ENCODE measurements at places on chromosomes 5 and 9.
A peak's percentile ranks its signal among the peaks of the same experiment; 100 is the strongest.

- DNase-seq: no peak
Measured at GRCh38 chr5:67350618-67351201, 154.1 kb upstream of the CD180 start.

- peak; percentile 57 for DNase-seq
Measured at GRCh38 chr5:16812911-16813310, 123.2 kb downstream of the MYO10 start.

- peak; percentile 7 for DNase-seq
Measured at GRCh38 chr9:3525096-3525835, 535 bp downstream of the RFX3 start.

DNA sequence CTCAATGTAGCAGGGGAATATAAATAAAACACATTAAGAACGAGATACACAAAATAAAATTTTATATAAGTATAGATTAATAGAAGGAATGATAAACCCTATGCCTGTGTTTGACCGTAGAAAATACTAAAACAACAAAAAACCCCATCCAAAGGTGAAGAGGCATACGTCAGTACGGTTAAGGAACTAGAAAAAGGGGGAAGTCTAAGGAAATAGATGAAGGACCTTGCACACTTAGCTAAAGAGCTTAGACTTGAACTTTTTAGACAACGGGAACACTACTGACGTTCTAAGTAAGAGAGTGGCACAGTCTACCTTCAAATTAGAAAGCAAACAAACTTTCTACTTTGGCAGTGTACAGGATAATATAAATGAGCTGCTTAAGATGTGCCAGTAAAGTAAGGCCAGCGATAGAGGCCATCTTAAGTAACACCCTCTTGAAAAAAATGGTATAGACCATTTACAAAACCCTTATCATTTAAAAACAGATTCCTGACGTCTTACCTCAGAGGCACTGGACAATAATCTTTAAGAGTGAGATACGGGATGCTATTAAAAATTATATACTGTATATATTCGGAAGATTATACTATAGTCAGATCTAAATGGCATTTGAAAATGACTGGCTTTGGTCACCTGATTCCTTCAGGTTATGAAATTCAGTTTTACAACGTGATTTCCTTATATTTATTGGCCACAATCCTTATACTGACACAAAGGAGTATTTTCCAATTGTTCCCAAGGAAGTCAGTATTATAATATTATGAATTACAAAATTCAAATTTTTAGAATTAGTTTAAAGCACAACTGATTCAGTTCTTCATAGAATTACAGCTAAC is 8.5 kb downstream of the PANK3 start:
- no peak for DNase-seq

DNA sequence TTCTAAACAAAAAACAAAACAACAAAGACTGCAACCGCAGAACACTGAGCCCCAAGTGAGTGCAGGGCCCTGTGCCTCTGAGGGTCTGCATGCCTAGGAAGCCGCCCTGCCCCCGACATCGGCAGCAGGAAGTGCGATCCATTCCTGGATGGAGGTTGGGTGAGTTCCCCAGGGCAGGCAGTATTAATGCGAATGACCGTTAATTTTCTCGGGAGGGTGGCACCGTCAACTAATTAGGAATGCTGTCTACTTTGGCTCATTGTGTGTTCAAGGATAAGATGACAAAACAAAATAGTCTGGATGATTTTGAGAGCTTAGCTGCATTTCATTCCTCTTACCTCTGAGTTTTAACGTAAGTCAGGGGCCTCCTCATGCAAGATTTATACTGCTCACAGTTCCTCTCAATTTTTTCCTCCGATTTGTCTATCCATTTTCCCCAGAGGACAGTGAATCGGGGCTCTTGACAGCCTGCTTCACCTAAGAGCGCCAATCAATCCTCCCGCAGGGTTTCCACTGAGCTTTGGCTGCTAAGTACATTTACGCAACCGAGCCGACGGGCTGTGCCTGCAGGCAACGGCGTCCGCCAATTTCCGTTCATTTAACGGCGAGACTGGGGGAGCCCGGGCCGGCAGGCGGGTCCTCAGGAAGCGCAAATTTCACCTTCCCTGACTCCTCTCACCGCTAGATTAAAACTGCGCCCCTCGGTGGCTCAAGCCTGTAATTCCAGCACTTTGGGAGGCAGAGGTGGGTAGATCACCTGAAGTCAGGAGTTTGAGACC is 2.9 kb upstream of the NXNL2 start:
- peak; percentile 46 for DNase-seq

- no peak for DNase-seq
Measured at GRCh38 chr9:134100040-134100439, 32.2 kb upstream of the BRD3 start.

DNA sequence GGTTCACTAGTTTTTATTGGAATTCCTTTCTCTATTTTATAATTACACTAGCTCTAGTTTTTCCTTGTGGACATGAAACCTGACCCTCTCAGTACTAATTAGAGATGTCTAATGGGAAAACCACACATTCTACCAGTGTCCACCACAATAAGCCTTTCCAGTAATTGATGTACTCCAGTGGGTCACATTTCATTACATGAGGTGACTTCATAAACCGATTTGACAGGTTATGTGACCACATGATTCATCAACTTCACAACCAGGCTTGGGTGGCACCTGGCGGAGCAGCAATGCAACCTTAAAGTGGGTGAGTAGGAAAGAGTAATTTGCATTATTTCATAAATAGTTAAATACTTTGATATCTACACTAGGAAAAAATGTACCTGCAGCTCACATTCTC is 284.2 kb upstream of the ADAMTS16 start:
- no peak for DNase-seq

DNA sequence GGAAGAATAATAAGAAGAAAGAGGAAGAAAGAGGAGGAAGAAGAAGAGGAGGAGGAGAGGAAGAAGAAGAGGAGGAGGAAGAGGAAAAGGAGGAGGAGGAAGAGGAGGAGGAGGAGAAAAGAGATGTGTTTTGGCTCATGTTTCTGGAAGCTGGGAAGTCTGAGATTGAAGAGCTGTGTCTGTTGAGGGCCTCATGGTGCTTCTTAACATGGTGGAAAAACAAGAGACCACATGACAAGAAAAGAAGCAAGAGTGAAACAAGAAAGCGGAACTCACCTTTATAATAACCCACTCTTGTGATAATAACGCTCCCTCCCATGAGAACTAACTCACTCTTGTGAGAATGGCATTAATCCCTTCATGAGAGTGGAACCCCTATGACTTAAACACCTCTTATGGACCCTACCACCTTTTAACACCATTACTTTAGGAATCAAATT is 36.1 kb upstream of the RANBP6 start:
- no peak for DNase-seq

DNA sequence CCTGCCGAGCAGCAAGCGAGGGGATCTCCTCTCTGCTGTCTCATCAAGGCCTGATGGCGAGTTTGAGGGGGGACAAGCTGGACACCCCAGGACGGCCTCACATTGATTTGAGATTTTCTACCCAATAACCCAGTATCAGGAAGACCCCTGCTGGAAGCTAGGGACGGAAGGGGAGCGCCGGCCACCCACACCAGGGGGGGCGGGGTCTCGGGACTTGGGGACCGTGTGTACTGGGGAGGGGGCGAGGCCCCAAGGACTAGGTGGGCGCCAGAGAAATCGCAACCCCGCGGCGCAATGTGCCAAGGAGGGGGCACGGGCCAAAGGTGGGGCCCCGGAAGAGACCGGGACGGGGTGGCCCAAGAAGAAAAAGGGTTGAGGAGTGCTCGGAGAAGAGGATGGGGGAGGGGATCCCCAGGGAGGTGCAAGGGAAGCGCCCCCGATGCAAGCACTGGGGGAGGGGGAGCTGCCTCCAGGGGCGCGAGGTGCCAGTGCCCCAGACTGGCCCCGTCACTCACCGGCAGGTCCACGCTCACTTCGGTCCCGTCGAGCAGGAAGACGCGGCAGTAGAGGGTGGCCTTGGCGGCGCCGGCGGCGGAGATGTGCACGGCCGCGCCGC is 1.1 kb downstream of the EPB41L4B start:
- DNase-seq: no peak

GRCh38 chr5:38453506-38453905 is 102.9 kb downstream of the LIFR start:
- DNase-seq: no peak

GRCh38 chr5:172616730-172617129 is 24.3 kb upstream of the NEURL1B start:
- peak; percentile 81 for DNase-seq

- DNase-seq: no peak
Measured at GRCh38 chr5:160119905-160120266, 636 bp upstream of the PWWP2A start.

- no peak for DNase-seq
Measured at GRCh38 chr5:143229426-143229895, 174.0 kb downstream of the NR3C1 start.

- DNase-seq: no peak
Measured at GRCh38 chr5:126855266-126855665, 78.3 kb downstream of the LMNB1 start.

- peak; percentile 3 for DNase-seq
Measured at GRCh38 chr5:139848508-139849100, 53.0 kb downstream of the PSD2 start.

DNA sequence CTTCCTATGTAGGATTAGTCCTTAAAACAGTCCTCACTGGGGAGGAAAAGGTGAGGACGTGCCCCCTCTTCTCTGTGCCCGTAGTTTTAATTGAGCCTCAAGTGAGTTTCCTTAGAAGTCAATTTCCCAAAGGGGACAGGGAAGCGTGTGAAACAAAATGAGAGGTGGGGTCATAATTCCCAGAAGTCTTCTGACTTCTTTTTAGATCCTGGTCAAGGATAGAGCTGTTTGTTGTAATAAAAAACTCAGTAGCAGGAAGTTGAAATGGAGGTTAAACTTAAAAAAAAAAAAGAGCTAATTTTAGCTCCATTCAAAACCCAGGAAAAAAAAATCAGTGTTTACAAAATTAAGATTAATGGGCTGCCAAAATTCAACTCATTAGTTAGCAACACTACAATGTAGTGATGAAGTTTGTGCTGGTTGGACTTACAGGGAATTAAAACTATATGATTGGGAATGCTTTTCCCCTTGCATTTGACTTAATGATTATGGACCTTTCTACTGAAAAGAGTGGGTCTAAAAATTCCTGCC is 158.3 kb upstream of the MEF2C start:
- no peak for DNase-seq

- DNase-seq: peak; percentile 93
Measured at GRCh38 chr9:81559709-81560108, 129.6 kb downstream of the TLE1 start.

DNA sequence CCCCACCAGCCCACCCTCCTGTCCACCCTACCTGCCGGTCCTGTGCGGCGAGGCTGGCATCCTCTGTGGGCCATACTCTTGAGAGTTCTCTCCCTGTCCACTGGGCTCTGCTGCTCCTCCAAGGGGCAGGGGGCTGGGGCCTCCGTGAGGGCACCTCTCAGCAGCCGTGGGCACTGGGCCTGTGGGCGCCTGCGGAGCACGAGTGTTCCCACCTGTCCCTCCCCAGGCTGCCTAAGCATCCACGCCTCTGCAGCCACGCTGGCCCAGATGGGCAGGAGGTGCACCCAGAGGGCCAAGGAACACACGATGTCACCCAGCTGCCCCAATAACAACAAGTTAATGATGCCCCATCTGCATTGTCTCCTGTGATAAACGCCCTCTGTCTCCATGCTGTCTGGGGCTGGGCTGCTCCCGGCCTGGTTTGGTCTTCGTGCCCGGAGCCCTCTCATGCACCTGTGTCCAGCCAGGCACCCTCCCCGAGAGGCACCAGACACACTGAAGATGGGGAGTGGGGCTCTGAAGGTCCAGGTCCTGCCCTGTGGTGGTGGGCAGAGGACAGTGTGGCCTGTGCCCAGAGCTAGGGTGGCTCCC is 114.5 kb downstream of the RXRA start:
- DNase-seq: no peak

GRCh38 chr5:14172149-14172795 is 29.1 kb downstream of the TRIO start:
- no peak for DNase-seq

- no peak for DNase-seq
Measured at GRCh38 chr5:66342341-66342880, 198.3 kb downstream of the SREK1 start.

GRCh38 chr5:56269216-56269927 is 36.2 kb upstream of the ANKRD55 start:
- DNase-seq: peak; percentile 85

GRCh38 chr9:35706951-35707350 is 17.2 kb upstream of the TPM2 start:
- DNase-seq: no peak

GRCh38 chr9:91101611-91102168 is 260.0 kb downstream of the AUH start:
- no peak for DNase-seq

- DNase-seq: no peak
Measured at GRCh38 chr5:6649681-6650080, 16.4 kb downstream of the SRD5A1 start.

- DNase-seq: peak; percentile 8
Measured at GRCh38 chr9:107942291-107942690, 452.7 kb upstream of the KLF4 start.

- no peak for DNase-seq
Measured at GRCh38 chr9:73743826-73744225, 592.2 kb downstream of the ANXA1 start.

- no peak for DNase-seq
Measured at GRCh38 chr9:95120781-95121370, 196.6 kb downstream of the FANCC start.

DNA sequence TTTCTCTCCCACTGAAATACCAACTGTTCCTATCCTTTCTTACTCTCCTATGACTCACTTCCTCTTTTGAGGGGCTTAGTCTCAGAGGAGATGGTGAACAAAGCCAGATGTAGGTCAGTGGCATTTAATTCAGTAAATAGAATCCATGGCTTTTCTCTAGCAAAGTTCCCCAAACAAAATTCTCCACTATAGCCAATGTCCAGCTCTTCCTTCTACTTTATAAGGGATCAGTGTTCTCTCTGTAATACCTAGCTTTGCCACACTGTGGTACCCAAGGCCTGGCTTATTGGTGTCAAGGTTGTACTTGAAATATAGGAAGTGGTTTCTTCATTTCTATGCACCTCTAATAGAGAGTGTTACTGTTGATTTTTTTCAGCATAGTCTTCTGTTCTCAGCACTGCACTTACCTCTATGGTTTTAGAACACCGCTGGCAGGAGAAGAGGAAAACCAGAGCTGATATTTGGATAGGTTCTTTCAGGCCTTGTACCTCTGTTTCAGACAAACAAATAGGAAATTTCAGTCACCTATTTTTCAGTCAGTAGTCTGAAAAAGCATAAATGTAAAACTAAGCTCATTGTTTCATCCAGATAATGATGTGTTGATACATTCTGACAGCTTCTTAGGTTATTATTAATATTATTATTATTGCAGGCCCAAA is 40.6 kb upstream of the ITGA2 start:
- DNase-seq: peak; percentile 94

DNA sequence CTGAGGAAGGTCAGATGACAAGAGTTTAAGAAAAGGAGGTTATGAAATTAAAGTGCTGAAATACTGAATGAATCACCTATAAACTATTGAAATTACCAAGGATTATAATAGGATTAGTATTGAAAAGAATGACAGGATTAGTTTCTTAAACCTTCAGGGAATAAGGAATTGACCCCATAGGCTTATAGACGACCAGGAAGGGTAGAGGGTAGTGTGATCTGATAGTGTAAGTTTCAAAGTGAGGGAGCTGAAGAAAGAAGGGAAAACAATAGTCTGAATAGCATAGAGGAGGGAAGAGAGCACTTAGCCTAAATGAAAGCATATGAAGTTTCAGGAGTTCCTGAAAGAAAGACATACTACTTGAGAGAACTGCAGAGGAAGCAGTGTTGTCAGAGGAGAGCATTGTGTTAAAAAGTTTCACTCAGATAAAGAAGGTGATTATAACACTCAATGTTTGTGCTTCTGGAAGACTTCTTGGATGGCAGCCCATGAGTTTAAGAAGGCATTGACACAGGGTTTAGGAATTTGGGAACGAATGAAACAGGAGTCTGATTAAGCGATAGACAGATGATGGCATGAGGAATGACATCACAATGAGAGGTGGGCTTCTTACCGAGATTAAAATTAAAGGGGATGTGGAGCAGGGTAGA is 557.9 kb upstream of the GRAMD2B start:
- DNase-seq: peak; percentile 69

Data from fibroblast of pulmonary artery (primary cell).